ENCODE measurements at places on chromosomes 5 and 9.

GRCh38 chr9:34047864-34048726, 592 bp downstream of the UBAP2 start:
- no peak for DNase-seq

DNA sequence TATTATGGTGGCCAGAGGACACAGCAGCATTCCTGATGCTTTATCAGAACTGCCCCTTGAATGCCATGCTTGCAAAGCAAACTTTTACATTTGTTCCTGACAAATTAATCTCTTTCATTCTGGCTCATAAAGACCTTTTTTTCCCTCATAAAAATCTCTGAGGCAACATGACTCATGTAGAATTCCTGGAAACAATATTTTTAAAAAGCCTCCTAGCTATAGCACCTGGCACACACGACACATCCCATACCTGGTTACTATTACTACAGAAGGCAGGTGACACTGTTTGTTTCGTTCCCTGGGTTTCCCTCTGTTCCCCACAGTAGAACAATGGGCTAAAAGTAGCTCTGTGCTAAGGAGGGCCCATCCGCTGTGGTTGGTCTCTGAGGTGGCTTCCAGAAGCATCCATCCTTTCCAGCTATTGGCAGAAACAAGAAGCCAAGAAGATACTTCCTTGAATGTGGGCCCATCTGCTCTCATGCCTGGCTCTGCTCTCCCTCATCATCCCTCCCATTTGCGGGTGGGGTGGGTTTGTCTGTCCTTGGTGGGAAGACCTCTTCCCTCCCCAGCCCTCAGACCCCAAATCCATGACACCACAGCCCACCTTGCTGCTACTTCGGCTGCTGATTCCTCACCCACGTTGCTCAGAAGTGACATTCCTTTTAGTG, 59.1 kb downstream of the GALNT12 start:
- DNase-seq, result no peak

- DNase-seq, result no peak
Measured at GRCh38 chr9:97938081-97938644, at the start of gene HEMGN. HEMGN (minus strand) TSS chr9:97938172; CDS start chr9:97938136, 36 bp downstream.

GRCh38 chr9:37944266-37944650, 40.3 kb upstream of the SLC25A51 start:
- DNase-seq, result no peak

DNA sequence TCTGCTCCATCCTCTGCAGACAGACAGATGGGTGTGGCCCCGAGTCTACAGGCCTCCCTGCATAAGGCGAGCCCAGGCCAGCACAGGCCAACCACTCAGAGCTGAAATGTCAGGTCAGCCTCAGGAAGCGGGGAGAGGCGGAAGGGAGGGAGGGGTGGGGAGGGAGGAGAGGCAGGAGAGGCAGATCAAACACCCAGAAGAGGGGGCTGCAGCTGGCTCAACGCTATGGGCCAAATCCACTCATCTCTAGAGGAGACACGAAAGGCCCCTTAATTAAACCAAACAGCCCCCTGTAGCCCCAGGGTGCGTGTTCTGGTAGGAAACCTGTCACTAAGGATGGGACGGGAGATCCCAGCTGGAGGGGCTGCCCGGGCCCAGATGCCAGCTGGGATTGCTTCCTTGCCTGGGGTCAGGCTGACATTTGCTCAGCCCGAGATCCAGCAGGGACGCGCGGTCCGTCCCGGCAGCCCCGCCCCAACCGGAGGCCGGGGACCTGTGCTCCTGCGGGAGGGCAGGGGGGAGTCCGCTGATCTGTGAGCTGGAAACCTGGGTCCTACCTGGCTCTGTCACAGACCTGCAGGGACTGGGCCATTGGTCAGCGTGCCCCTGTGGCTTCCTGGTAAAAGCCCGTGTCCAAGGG, 97.2 kb upstream of the SARDH start:
- peak; percentile 40 for DNase-seq

Measured in right lobe of liver (tissue), 6 donors.